ENCODE measurements at places on chromosomes 16 and 17.
A peak's percentile ranks its signal among the peaks of the same experiment; 100 is the strongest.

GRCh38 chr17:61280338-61280737 is 119.3 kb upstream of the TBX2 start:
- no peak for DNase-seq

GRCh38 chr16:27226976-27227705 is 23.8 kb downstream of the KDM8 start:
- DNase-seq, result no peak

GRCh38 chr17:47980541-47980940 is 9.6 kb downstream of the CDK5RAP3 start:
- DNase-seq, result no peak

GRCh38 chr17:4144422-4144747 is 1.4 kb downstream of the CYB5D2 start:
- DNase-seq, result no peak

DNA sequence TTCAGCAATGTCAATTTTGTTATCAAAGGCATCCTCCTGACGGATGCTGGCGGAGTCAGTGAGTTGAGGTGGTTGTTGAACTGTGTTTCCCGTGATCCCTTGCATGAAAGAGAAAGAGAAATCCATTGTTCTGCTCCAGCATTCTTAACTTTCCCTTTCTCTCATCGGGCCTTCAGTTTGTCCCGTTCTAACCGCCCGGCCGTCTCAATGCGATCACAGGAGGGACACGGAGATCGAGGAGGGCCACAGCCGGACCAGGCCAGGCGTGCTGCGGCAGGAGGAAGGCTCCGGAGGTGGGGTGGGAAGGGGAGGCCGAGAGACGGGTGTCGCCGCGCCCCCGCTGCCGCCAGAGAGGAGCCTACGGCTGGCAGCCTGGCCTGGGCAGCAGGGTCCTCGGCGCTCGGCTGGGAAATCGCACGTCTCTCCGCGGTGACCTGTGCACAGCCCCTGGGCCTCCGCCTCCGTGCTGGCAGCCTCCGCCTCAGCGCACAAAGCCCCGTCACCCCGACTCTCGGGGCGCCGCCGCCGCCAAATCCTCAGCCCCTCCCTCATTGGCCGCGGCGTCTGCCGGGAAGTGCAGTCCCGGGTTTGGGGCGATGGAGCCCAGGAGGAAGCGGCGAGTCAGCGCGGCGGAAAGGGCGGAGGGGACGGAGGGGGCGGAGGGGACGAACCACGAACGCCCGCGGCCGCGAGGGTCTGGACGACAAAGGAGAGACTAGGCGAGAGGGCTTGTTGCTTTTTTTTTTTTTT is 38.1 kb downstream of the SOST start:
- DNase-seq, result peak; percentile 39

- no peak for DNase-seq
Observed at GRCh38 chr17:36657763-36658490, 56.5 kb downstream of the MRM1 start.

DNA sequence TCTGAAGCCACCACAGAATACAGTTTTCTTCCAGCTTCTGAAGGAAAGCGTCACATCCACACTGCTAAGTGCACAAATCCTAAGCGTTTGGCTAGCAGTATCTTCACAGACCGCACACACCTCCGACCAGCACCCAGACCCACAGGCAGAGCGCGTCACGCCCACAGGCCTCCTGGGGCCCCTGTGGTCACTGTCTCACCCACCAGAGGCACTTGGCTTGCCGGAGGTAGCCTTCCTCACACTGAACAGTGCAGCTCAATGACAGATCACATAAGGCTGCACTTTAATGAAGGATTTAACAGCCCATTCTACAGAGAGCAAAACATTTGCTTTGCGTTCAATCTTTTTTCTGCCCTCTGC is 21.2 kb downstream of the SPHK1 start:
- DNase-seq, result no peak

DNA sequence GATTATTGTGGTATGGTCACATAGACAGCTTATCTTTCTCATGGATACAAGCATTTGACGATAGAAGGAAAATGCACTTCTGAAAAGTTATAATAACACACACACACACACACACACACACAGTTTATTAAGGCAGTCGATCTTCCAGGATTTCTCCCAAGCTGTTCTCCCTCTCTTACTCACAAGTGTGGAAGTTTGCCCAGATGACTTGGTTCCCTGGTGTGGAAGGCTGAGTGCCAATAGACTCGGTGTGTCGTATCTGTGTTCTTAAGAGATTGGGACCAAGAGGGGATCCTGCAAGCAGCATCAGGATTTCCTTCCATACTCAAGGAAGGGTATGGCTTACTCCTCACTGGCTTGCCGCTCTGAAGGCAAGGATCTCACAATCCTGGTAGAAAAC is 279.6 kb downstream of the HS3ST3B1 start:
- DNase-seq, result no peak

- DNase-seq, result no peak
Observed at GRCh38 chr16:88967830-88968588, 9.0 kb downstream of the CBFA2T3 start.

GRCh38 chr16:72066747-72067146 is 3.7 kb downstream of the HPR start:
- DNase-seq, result no peak

- DNase-seq, result no peak
Observed at GRCh38 chr16:12398683-12399047, 405.0 kb downstream of the CPPED1 start.

GRCh38 chr17:58136669-58137279 is 11.4 kb upstream of the OR4D1 start:
- DNase-seq, result no peak

DNA sequence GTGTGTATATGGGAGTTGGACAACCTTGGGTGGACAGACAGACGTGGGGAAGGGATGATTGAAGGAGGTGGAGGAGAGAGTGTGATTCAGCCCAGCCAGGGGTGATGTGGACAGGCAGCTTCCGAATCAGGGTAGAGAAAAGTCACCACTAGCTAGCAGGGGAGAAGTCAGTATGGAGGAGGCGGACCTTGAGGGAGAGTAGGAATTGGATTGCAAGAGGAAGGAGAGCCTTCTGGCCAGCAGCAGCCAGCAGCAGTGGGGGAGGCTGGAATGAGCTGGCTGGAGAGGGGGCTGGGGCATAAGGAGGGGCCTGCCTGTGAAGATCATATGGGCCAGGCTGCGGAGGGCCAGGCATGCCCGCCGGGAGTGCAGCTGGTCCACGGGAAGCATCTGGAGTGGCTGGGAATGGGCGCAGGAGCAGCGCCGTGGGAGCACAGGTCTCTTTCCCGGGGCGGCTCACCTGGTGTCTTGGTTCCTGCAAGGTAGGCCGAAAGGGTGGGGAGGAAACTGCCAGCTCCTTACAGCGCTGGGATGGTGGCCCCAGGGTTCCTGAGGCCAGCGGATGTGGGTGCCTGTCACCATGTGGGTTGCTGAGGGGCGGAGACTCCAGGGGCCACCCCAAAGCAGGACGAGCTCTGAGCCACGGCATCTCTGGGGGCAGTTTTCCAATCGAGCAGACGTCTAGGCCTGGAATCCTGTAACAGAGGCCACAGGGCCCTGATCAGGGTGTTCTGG is 235.3 kb downstream of the SEC14L1 start:
- no peak for DNase-seq

DNA sequence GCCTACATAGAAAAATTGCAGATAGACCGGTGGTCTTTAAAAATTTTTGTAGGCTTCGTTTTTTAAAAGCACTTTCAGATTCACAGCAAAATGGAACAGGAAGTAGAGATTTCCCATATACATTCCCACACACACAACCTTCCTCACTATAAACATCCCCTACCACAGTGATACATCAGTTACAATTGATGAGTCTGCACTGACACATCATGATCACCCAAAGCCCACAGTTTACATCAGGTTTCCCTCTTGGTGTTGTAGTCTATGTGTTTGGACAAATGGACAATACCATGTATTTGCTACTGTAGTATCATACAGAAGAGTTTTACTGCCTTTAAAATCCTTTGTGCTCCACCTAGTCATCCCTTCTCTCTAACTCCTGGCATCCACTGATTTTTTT is 113.9 kb upstream of the ADAMTS18 start:
- DNase-seq, result no peak

- no peak for DNase-seq
Observed at GRCh38 chr17:29103341-29103740, 60.4 kb downstream of the PIPOX start.

DNA sequence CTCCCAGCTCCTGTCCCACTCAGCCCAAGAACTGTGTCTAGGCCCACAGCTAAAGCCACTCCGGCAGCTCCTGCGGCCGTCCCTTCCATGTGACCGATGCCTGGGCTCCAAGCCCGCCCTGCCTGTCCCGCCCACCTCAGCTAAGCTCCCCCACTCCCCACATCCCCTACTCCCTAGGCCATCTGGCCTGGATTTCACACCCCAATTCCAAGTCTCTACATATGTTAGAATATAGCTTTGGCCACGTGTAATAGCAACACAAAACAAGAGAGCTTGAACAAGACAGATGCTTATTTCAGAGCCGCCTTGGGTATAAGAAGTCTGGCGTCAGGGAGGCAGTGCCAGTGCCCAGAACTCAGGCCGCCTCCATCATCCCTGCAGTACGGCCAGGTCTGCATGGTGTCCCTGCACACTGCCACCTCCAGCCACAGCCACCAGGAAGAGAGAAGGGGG is 30.0 kb upstream of the USP22 start:
- DNase-seq, result no peak

- no peak for DNase-seq
Observed at GRCh38 chr17:79988185-79988971, 47.3 kb downstream of the TBC1D16 start.

DNA sequence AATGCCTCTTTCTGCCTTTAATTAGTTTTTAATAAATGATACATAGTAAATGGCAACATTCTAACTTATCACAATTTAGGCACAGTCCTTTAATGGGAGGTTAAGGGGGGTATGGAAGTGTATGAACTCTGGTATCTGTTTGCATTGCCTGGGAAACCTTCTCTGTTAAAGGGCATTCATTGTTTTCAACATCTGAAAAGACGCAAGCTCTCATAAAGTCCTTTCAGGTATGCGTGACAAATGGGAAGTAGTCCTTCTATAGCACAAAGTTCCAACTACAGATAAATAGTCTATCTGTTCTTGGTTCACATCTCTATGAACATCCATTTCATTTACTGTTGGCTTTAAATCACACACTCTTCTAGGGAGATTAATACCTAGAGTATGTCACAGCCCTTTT is 298.0 kb upstream of the PMFBP1 start:
- no peak for DNase-seq

DNA sequence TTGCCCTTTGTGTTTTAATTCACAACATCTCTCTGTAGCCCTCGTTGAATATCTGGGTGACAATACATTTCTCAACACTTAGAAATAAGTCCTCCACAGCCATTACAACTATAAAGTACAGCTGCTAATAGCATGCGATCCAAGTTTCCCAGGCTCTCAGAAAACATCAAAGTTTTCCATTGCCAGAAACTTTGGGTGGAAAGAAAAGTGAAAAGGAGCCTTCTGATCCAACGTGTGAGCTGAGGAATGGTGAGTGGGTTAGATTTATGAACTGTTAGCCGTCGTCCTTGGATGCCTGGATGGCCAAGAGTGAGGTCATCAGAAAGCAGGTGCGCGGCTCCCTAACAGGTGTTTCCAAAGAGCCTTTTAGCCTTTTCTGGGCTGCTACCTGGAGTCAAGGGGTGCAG is 258.0 kb downstream of the PMP22 start:
- DNase-seq, result no peak

DNA sequence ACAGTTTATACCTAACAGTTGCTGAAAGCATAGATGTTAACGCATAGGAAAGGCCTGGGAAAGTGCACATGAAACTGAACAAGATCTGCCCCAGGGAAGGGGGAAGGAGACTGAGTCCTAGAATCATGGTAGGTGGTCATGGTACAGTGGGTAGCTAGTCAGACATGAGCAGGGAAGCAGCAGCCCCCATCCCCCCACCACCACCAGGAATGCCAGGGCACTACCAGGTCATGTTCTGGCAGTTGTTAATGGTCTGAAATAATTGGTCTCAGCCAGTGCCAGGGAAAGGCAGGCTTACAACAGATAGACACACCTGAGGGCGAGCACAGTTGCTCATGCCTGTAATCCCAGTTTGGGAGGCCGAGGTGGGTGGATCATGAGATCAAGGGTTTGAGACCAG is 185.2 kb downstream of the CPPED1 start:
- no peak for DNase-seq

DNA sequence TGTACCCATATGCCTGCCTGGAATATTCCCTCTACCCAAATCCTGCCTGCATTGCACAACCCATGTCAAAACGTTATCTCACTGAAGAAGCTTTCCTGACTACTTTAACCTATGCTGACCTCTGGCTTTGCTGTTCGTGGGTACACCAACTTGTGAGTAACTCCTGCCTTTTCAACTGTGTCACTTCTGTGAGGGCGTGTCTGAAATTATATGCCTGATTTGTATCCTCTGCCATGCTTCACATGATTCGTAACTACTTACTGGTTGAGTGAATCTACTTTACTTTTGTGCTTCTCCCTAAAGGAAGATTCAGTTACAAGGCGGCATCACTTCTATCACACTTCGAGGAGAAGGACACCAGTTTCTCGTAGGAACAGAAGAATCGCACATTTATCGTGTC is 33.3 kb upstream of the USP43 start:
- DNase-seq, result no peak

GRCh38 chr17:48990882-48991357 is 6.3 kb upstream of the IGF2BP1 start:
- DNase-seq, result no peak

GRCh38 chr16:9469512-9469911 is 378.1 kb downstream of the HAPSTR1 start:
- DNase-seq, result no peak

- no peak for DNase-seq
Observed at GRCh38 chr16:67986949-67987348, 6.7 kb upstream of the DPEP3 start.

- no peak for DNase-seq
Observed at GRCh38 chr17:44069974-44070454, 521 bp upstream of the G6PC3 start.

DNA sequence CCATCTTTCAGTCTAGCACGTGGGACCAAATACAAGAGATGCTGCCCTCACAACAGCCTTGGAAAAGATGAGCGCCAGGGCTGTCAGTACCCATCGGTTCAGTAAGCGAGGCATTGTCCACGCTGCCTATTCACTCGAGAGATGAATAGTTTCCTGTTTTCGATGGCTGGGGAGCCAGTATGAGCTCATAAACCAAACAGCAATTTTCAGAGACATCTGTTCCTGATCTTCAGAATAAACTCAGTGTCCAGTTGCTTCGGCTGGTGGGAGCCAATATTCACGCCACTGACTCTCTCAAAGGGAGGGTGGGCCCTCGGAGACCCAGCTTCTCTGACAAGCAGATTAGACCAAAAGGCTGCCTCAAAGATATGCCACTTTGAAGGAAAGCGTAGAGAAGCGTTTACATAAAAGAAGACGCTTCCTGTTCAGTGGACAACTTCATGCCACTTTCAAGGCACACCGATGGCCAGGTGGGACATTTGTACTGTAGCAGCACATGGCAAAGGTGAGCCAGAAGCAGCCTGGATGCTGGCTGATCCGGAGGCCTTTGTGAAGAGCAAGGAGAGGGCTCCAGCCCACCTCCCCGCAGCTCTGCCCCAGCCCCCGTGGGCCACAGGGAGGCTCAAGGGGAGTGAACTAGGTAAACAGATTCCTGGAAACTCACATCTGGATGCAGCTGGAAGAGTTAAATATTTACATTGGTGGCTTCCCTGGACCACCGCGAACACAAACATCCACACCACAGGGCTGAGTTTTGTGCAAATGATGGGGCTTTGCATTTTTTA is 6.0 kb downstream of the TIMM22 start:
- DNase-seq, result no peak
